SJCRH30 (cell line): ENCODE measurements at places on chromosomes 1 and 21.

GRCh38 chr1:180094705-180095295 is 59.9 kb upstream of the QSOX1 start:
- DNase-seq: peak; percentile 28

DNA sequence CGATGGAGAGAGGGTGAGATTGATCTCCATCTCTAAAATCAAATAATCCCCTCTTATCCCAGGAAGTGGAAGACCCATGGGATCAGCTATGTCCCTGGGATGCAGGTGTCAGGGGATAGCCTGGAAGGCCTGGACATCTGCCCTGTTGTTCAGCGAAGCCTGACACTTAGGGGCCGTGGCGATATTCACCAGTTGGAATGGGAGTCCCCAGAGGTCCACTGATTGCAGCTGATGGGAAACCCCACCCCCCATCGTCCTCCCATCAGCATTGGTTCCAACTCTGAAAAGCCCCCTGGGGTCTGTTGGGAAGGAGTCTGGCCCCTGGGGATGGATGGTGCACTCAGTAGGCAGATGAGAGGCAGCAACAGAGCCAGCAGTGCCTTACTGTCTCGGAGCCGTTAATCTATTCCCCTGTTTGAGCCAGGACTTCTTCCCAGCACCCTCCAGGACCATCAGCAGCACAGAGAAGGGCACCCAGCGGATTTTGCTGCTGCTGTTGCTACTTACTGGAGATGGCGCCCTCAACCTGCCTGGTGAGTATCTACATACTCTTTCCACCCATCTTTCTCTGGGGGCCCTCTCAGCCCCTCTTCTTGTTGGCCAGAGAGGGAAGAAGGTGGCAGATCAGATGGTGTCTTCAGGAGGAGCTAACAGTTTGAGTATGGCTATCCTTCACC is 13.4 kb downstream of the CATSPER4 start:
- DNase-seq: no peak

DNA sequence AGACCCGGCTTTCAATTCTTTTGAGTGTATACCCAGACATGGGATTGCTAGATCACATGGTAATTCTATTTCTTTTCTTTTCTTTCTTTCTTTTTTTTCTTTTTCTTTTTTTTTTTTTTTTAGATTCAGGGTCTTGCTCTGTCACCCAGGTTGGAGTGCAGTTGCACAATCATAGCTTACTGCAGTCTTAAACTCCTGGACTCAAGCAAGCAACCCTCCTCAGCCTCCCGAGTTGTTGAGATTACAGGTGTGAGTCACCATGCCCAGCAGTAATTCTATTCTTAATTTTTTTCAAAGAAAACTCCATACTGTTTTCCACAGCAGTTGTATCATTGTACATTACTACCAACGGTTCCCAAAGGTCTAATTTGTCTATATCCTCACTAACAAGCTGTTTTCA is 13.5 kb upstream of the RNF186 start:
- no peak for DNase-seq

- DNase-seq: no peak
These were observed 3.9 kb downstream of the TMEM63A start for GRCh38 chr1:225878282-225878681.

DNA sequence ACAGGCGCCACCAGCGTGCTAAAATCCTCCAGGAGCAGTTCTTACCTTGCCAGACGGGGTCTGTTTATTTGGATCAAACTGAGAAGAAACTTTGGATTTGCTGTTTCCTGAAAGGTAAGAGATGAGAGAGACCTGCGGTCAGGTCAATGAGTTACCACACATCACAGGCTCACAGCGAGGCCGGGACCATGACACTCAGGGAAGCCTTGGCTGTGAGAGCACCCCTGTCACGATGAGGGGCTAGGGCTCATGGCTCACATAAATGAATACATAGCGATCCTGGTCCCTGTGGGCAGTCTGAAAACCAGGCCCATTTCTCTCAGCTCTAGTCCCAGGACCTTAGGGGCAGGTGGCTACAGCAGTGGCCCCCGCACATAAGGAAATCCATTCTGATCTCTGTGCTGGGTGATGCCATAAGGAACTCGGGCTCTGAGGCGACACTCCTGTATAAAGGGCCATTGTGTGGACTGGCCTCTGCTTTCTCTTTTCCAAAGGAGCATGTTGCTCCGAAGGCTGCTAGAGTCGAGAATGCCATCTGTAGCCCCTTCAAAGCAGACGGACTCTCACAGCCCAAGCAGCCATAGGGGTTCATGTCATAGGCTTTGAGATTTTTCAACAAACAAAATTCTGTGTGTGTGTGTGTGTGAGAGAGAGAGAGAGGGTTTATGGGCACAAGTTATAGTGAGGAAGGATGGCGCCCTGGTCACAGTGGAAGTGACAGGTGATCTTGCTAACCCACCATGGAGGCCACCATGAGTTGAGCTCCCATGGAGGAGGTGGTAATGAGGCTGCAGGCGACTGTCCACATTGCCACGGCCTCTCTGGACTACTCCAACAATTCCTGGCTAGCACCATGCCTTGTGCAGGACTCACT is 9.0 kb upstream of the SRM start:
- no peak for DNase-seq

GRCh38 chr1:159755451-159756007 is 25.2 kb upstream of the DUSP23 start:
- DNase-seq: no peak

GRCh38 chr1:151881479-151881878 is 27.8 kb downstream of the THEM4 start:
- DNase-seq: no peak

DNA sequence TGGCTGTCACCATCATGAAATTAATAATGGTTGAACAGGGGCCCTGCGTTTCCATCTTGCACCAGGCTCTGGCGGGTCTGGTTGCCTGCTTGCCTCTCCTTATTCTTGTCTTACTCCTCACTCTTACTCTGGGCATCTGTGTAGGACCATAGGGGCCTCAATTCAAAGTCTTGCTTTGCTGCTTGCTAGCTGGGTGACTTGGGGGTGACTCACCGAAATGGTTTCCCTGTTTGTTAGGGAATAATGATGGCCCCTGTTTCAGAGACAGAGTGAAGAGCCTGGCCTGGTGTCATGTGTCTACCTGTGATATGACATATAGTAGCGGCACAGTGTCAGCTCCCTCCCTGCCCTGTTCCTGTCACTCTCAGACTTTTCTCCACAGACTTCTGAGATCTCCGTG is 24.6 kb downstream of the KCNC4 start:
- no peak for DNase-seq

GRCh38 chr1:154431586-154432373 is 26.6 kb downstream of the IL6R start:
- DNase-seq: peak; percentile 69

DNA sequence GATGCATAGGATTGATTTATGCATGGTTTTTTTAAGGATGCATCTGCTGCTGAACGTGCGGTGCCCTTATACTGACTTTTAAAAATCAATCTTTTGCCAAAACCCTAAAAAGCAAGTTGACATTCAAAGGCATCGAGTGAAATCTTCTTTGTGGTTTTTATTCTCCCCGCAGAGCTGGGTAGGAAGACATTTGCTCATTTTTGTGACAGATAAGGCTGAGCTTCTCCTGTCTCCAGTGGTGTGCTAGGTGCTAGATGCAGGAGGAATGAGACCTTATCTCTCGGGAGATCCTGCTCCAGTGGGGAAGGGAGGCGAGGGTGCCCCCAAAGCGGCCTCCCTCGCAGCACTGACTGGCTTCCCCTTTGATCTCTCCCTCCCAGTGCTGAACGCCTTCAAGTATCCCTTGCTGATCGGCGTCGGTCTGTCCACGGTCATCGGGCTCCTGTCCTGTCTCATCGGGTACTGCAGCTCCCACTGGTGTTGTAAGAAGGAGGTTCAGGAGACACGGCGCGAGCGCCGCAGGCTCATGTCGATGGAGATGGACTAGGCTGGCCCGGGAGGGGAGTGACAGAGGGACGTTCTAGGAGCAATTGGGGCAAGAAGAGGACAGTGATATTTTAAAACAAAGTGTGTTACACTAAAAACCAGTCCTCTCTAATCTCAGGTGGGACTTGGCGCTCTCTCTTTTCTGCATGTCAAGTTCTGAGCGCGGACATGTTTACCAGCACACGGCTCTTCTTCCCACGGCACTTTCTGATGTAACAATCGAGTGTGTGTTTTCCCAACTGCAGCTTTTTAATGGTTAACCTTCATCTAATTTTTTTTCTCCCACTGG is 14.9 kb upstream of the CD101 start:
- DNase-seq: no peak

DNA sequence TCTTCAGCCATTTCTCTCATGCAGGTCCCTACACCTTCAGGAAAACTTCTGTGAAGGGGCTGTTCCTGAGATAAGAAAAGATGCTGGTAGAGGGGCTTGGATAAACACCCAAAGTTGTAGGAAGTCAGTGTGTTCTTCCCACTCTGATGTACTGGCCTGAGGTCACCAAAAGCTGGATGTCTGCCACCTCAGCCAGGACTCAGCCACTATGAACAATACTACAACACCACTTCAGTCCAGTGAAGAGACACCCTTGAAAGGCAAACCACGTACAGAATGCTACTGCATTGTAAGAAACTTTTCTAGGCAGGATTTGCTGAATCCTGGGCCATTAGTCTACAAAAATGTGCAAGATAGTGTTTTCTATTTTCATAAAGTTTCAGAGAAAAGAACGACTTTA is 2.4 kb downstream of the PTPN14 start:
- peak; percentile 51 for DNase-seq

DNA sequence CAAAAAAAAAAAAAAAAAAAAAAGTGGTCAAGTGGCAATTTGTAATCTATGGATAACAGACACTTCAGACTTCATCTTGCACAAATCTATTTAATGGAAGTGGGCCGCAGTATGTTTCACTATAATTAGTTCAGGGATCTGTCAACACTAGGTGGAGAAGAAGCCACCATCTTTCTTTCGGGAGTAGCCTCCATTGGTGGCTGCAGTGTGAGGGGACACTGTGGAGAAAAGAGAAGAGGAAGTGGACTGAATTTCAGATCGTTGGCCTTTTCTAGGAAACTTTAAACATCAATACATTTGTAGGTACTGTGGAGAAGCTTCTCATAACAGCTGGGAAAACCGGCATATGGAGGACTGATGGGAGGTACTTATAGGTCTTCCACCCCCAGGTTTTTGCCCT is 8.0 kb upstream of the ELAPOR1 start:
- DNase-seq: no peak

DNA sequence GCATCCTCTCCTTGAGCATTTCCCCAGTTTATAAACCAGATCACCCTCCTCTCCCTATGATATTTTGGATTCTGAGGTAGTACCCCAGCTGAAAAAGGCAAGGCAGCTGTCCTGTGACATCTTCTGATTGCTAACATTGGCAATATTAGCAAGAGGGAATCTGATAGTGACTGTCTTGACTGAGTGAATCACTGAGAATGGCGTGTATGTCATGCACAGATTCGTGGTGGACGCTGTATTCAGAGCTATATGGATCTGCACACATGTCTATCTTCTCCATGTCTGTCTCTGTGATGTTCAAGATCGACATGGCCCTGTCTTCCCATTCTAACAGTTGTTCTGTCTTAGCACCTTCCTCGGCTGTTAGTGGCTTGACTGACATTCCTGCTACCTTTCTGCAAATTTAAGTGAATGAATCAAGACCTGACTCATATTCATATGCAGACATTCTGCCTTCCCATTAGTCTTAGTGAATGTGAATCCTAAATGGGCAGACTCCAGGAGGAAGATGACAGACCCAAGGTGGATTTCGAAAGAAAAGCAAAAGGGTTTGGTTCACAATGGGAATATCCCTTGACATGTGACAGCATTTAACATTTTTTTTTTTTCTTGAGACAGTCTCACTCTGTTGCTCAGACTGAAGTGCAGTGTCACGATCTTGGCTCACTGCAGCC is 97.7 kb downstream of the PGBD5 start:
- DNase-seq: no peak

DNA sequence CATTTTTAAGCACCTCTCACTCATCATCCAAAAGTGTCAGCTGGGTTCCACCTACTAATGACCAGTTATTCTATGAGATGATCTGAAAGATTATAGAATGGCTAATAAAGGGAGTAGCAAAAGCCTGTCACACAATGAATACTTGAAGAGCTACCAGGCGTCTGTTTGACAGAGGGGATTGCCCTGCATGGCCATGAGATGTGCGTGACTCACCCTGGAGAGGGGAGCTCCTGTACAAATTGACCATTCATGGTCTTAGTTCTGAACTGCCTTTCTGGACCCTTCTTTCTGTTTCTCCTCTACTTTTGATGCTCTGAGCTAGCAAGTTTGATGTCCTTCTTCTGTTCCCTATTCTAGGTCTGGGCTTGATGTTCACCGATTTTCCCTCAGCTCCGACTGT is 85.2 kb upstream of the ABCD3 start:
- DNase-seq: no peak

GRCh38 chr1:5901150-5901549 is 91.1 kb downstream of the NPHP4 start:
- no peak for DNase-seq

- no peak for DNase-seq
These were observed 47.7 kb upstream of the DNASE2B start for GRCh38 chr1:84350550-84350949.

DNA sequence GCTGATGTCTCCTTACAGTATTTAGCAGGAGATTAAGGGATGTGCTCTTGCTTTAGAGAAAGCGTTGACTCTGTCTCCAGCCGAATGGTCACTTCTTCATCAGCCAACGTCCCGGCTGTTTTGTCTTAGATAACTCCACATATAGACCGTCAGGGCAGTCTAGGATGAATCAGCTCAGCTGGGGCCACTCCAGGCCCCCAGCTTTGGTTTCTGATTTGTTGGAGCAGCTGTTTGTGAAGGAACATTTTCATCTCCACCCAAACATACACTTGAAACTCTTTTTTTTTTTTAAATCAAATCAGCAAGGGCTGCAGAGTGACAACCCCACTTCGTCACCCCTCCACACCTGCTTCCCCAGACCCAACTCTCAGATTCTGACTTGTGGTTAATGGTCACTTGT is 206.1 kb upstream of the GALNT2 start:
- DNase-seq: peak; percentile 14

- DNase-seq: no peak
These were observed 111.6 kb upstream of the ZC3H12A start for GRCh38 chr1:37362594-37363385.

DNA sequence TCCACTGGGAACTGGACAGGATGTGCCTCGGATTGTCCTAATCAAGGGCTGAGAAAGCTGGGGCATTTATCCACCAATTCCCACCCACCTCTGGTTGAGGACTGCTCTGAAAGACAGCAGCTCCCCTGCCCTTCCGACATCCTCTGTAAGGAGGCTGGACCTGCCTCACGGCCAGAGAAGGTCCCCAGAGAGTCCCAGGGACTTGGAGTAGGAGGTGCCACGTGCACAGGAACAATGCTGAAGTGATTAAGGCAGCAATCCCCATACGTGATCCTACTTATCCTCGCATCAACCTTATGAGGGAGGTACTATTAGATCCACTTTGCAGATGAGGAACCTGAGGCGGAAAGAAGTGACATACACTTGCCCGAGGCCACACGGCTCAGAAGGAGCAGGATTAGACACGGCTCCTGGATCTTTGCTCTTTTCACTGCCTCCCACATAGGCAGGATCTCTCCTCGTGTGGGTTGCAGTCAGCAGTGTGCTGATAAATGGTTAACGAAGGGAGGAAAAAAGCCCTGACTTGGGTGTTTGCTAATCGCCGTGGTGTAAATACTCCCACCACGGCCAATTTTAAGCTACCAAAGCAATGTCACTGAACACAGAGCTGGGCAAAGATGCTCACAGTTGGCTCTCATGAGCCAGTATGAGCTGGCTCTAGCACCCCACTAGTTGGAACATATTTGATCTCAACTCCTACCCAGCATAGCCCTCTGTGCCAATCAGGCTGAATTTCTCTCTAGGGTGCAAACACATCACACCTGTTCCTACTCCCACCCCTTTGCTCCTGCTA is 18.6 kb upstream of the LDLRAP1 start:
- no peak for DNase-seq
